Mesenteric fat pad (tissue), 1 donor: ENCODE measurements at places on chromosomes 6 and 20.

- DNase-seq = no peak
These were observed 40.1 kb downstream of the FAM120B start for GRCh38 chr6:170346649-170347048.

GRCh38 chr6:158328952-158329351, 16.7 kb downstream of the TULP4 start:
- DNase-seq = no peak

DNA sequence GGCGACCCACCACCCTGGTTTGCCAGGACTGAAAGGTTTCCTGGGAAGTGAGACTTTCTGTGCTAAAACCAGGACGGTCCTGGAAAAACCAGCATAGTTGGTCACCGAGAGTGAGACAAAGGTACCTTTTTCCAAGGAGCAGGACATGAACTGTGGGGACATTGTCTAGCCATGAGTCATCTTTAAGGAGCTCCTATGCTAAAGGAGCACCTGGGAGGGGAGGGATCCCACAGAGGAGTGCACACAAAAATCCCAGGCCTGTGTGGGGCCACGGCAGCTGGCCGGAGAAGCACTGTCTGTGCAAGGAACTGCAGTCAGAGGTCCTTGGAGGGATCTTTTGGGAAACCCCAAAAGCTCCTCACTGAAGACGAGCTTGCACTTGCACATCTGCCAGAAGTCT, 109.1 kb upstream of the PLEKHG1 start:
- DNase-seq = no peak

DNA sequence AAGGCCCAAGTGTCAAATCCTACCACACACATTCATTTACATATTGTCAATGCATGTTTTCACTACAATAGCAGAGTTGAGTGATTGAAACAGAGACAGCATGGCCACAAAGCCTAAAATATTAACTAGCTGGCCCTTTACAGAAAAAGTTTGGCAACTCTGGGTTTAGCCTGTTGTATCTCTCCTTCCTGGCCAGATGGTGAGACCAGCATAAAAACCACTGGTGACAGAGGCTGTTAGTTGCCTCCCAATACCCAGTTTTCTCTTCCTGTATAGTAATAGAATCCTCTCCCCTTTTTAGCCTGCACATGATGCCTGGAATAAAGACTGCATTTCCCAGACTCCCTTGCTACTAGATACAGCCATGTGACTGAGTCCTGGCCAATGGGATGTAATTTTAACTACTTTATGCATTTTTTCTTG, 100.0 kb upstream of the TAB2 start:
- DNase-seq = no peak

DNA sequence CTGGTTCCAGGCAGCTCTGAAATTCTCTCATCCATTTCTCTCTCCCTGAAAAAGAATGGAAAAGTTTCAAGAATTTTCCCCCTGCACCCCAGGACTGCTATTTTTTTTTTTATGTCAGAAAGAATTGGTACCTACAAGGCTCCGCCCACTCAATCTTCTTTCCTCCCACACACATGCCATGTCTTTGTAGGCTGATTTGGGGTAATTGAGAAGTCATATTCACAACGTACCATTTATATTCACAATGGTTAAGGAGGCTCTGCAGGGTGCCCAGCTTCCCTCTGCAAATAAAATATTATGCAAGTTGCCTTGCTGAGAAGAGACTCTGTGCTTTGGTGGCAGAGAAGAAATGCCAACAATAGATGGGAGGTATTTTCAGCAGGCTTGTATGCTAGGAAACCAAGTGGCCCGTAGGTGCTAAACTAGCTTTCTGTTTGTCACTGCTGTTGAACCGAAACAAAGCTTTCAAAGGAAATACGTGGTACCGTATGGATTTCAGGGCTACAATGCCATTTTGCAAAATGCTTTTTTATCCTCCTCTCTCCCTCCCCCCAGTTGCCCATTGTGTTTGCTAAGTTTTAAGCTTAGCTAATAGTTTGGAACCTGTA, 150.0 kb downstream of the PHACTR1 start:
- no peak for DNase-seq
